ENCODE measurements at places on chromosomes 5 and 9. TPM values are rescaled to one million over a fixed set of nuclear protein-coding genes. Genes with fewer than 3 reads are reported as not detected.

The ZNF169 gene
- total RNA-seq = 4.0 TPM

The FAM221B gene
- total RNA-seq = not detected

The LHX6 gene
- not detected for total RNA-seq

The QRFP gene
- total RNA-seq = not detected

The CLK4 gene
- total RNA-seq = 36.0 TPM

The C7 gene
- total RNA-seq = 2.4 TPM

The FBN2 gene
- total RNA-seq = 45.1 TPM
